ENCODE measurements at places on chromosomes 6 and 20.

GRCh38 chr6:13913226-13914001, 11.3 kb upstream of the RNF182 start:
- no peak for DNase-seq

DNA sequence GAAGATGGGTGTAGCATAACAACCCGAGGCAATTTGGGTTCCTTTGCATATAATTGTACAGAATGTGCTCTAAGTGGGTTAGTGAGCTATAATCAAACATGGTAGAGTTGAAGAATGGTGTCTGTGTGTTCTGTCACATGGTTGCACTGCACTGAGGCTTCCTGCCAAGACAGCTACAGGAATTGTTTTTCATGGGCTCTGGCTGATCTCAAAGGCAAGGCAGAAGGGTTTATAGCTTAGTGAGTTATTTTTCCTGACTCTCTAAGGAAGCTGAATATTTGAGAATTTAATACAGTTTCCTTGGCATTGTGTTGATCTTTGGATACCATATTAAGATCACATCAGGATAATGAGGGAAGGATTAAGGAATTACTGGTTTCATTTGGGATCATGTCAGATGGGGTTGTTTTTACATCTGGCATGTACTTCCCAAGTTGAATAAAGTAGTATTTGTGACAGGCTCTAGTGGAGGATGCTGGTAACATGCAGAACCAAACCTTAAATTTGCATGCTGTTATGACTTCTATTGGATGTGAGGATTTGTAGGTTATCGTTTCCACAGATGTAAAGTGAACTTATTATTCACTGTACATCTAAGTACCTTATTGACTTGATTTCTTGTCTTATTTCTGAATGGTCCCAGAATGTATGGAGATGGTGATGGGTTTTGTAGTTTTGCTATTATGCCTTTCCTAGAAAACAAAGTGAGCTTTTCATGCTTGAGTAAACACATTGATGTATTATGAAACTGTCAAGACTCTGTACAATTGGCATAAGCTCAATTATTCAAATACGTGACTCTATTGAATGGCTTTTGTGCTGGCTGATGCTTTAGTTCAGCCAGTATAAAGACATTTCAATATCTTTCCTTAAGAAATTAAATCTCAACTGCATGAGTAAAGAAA, 43.3 kb downstream of the LRRC1 start:
- DNase-seq, result no peak

DNA sequence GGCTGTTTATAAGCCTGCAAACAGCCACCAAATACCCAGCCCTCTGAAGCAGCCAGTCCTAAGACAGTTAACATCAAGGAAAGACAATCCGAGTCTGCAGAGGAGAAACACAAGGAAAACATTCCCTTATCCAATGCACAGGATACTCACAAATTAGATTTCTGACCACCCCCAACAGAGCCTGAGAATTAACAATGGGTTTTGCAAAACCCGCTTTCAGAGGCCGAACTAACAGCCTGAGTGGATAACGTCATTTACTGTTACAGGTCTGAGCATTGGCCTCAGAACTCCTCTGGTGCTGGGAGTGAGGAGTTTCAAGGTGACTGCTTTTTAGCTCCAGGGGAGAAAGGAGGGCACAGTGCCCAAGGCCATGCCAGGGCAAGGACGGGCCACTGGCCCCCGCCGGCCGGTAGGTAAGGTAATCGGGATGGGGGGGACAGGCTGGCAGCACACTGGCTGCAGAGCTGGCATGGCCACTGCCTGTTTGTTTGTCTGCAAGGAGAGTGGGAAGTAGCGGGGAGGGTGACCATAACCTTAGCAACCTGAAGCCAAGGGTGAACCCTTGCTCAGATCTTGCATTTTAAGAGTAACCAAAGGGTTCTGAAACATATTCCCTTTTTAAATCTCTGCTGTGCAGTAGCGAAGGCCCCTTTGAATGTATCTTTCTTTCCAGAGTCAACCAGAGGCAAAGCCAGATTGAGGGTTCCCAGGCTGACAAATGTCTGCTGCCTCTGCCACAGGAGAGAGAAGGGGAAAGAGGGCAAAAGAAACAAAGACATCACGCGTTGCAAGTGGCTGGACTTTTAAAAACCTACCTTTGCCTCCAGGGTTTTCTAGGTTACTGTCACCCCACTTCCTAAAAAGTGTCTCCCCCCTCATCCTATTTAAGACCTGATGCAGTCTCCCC, 3.9 kb downstream of the ZMYND8 start:
- DNase-seq, result no peak

GRCh38 chr6:15948930-15949900, 179.7 kb upstream of the MYLIP start:
- no peak for DNase-seq

- DNase-seq, result no peak
These were observed 23.3 kb upstream of the ARFGEF2 start for GRCh38 chr20:48898210-48898609.

All from T-helper 2 cell (primary cell).